ENCODE measurements at places on chromosomes 3 and 15.

- DNase-seq: peak; percentile 47
These were observed 547 bp downstream of the WNT7A start for GRCh38 chr3:13879102-13879945.

DNA sequence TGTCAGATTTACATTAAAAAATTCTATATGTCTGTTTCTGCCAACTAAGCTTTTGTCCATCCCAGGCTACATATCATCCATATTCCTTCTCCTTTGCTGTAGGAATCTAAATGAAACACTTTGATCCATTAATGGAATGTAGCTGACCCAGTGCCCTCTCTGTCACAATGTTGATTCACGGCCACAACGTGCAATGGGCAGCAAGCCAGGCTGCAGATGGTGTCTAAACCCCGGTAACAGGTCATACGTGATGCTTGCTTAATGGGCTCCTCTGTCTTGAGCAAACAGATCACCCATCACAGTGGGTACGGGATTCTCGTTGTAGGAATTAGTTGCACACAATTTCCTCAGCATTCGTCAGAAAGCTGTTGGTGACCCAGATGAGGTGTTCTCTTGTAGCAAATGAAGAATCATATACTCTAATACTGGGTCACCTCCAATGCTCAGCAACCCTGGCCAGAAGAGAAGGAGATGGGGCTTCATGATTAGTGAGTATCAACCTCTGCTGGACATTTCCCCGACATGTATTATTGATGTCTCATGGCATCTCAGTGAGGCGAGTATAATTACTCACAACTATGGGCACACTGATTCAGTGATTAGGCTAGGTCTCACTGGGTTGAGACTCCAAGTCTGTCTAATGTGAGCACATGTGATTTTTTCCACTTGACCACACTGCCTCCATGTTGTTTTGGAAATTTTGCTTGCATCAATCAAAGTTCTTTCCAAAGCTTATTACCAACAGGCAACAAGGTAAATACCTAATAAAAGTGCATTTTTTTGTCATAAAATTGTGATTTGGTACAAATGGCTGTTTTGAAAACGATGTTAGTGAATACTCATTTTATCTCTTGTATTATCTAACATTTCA is 12.9 kb upstream of the DCBLD2 start:
- DNase-seq: no peak

DNA sequence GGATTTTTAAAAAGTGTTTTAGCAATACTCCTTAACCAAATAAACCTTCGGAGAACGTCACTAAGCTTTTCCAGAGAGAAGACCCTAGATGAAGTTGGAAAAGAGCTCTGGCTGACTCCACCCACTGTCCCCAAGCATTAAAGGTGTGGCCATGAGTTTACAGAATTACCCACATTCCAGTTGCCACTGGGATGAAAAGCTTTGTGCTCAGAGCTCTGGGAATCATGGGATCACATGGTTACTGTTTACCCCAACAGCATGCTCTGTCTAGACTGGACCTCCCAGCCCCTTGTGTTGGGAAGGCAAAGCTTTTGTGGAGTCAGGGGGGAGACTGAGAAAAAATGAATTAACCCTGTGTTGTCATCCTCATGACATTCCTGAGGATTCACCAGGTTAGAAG is 55.3 kb downstream of the CCK start:
- no peak for DNase-seq

DNA sequence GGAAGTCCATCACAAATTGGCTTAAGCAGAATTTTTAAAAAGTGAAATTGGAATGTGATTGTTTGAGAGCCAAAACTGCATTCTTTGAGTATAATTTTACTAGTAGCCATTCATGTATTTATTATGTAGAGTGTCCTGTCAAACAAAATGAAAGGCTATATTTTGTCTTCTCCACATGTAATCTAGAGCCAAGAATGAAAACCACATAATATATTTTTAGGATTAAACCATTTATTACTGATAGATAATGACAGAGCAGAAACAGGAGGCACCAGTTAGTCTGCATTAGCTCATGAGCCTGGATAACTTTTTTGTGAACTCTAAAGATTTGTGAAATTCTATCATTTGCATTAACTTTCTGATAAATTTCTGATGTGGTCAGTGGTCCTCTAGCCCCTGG is 130.2 kb downstream of the FILIP1L start:
- DNase-seq: no peak

DNA sequence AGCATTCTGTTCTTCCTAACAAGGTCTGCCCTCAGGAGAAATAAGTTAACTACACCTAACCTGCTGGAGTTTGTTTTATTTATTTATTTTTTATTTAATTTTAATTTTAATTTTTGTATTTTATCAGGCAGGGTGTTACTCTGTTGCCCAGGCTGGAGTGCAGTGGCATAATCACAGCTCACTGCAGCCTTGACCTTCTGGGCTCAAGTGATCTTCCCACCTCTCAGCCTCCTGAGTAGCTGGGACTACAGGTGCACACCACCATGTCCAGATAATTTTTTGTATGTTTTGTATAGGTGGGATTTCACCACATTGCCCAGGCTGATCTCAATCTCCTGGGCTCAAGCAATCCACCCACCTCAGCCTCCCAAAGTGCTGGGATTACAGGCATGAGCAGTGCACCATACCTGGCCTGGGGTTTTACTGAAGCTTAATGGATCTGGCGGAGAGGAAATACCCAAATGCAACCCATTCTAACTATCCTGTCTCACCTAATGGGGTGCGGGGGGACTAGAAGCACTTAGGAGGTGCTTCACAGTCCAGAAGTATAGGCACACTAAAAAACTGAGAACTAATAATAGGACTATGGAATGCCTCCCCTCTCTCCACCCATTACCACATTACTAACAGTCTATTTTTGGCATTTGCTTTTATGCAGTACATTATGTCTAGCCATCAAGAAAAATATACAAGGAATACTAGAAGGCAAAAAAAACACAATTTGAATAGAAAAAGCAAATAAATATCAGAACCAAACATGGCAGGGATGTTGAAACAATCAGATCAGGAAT is 61.4 kb downstream of the TTBK2 start:
- no peak for DNase-seq

DNA sequence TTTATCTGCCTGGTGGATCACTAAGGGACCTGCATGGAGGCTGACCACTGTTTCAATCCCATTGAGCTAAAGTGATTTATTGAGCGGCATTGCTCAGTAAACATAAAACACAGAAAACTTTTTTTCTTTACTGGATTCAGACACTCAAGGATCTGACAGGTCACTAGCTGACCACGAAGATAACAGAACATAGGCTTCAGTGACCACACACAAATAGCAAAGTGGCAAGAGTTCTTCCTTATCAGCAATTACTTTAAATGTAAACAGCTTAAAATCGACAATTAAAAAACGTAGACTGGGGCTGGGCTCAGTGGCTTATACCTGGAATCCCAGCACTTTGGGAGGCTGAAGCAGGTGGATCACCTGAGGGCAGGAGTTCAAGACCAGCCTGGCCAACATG is 48.7 kb downstream of the STAG1 start:
- no peak for DNase-seq

DNA sequence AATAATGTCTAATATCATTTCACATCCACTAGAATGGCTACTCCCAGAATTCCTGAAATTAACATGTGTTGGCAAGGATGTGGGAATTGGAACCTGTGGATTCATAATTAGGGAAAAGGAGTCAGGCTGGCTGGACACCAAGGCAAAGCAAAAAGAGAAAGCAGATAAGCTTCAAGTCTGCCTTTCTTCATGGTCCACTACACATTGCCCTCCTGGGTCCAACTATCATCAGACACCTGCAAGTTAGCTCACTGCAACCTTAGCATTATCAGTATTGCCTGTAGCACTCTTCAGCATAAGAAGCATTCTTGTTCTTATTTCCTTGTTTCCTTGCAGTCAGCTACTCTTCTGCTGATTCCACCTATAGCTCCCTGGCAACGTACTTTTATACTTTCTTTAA is 124.3 kb downstream of the ZNF280D start:
- DNase-seq: peak; percentile 28

GRCh38 chr3:16056217-16056616 is 118.3 kb upstream of the GALNT15 start:
- DNase-seq: no peak

DNA sequence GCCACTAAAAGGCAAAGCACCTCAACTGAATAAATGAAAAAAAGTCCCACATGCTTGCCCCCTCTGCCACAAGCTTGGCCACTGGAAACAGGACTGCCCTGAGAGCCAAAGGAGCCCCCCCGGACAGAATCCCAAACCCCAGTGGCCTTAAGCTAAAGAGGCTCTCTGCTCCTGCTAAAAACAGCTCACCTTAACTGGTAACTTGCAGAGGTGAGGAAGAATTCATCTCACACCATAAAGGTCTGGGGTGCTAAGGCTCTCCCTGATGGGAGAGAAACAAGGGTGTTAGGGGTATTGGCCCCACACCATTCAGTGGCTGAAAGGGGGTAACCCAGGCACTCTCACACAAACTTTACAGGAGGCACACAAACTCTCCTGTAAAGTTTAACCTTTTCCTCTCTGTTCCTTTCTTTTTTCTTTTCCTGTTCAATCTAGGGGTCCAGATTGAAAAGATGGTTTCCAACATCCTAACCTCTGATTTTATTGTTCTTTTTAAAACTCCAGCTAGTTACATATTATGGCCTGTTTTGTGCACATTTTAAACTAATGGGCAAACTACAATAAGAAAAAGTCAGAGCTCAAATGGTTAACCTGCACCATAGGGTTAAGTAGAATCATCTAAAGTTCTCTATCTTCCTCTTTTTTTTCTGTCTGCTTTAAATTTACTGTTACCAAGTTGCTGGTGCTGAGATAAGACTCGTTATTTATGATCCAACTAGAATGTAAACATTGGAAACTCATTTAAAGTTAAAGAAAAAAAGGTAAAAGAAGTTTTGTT is 19.9 kb downstream of the TRANK1 start:
- no peak for DNase-seq

- DNase-seq: no peak
These were observed 28.4 kb upstream of the SMAD3 start for GRCh38 chr15:67036775-67037555.

- DNase-seq: no peak
These were observed 215.2 kb upstream of the PRICKLE2 start for GRCh38 chr3:64440498-64440897.

DNA sequence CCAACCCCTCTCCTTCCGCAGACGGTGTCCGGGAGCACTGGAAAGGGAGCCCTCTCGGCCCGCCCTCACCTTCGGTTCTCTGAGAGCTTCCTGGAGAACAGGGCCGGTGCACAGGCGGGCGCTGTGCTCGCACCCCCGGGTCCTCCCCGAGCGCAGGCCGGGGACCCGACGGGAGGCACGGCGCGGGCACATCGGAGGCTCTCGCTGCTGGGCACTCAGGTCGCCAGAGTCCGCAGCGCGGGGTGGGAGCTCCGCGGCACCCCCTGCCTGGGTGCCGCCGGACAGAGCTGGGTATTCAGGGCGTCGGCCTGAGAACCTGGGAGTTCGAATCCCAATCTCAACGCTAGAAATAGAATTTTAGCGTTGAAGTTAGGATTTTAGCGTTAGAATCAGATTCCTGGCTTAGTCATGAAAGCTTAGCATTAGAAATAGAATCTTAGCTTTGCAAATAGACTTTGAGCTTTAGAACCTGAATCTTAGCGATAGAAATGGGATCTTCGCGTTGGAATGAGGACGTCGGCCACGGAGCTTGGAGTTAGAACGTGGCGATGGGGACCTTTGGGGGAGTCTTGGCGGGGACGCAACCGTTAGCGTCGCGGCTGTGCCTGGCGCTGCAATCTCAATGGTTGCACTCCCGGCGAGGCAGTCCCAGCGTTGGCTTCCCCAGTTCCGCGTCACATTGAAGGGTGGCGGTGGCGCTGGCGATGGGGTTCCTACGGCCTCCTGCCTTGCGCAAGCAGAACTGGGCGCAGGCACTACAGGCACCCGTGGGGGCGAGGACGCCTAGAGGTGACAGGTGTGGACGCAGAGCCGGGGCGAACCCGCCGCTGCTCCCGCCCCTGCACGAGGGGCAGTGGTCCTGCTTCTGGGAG is 549 bp downstream of the TRH start:
- DNase-seq: no peak

GRCh38 chr3:74921676-74922075 is 307.2 kb upstream of the CNTN3 start:
- no peak for DNase-seq

DNA sequence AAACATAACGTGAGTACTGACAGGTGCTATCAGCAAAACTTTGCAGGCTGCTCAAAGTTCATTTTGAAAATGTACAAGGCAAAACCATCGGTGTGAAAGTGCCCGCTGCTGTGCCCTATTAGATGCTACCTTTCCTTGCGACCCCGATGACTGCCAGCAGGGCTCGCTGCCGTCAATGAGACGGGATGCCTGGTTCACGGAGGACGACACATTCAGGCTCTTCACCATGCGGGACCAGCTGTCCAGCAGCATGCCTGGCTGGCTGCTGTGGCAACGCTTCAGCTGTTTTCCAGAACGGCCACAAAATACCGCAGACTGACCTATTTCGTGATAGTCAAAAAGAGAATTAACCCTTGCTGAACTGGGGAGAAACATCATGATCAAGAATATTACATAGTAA is 92.7 kb upstream of the OCA2 start:
- peak; percentile 88 for DNase-seq

DNA sequence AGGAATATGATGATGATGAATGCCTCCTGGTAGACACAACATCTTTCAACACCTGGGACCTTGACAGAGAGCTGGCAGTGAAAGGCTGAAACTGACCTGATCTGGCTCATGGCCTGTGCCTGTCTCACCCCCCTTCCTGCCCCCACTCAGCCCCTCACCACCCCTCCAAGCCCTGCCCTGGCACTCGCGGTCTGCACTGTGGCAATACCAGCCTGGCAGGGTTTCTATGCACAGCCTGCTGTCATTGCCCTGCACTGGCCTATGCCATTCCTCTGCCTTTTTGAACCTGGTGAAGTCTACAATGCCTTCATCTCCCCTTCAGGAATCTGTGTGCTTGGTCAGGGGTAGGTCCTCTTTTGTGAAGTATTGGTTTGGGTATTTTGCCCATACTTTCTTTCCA is 56.5 kb downstream of the ACAD9 start:
- no peak for DNase-seq

DNA sequence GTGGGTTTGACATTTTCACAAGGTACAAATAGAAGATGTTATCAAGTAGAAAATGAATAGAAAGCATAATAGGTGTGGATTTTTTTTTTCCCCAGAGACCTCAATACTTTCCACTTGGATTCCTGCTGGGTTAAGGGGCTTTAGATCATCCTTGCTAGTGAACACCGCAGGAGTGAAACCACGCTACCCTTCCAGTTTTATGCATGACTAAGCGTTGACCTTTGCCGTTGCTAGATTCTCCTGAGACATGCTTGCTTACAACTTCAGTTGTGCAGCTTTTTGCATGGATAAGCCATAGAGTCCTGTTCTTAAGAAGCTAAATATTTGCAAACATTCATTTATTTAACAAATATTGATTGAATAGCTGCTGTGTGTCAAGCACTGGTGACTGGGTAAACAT is 299.7 kb upstream of the LMCD1 start:
- DNase-seq: peak; percentile 40

DNA sequence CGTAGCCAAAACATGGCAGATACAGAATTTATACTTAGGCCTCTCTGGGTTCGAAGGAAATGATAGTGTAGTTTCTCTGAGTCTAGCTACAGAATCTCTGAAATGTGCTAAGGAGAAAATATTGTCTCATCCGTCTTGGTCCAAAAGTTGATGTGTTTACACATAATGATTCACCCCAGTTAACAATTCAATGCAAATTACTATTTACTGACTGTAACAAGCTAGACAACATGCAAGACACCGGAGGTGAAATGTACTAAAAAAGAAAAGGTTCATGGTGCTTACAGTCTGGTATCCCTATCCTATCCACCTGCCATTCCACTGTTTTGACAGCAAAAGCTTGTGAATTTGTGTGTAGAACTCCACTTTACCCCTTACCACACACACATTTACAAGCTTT is 146.8 kb downstream of the SUCLG2 start:
- DNase-seq: no peak

- DNase-seq: no peak
These were observed 119.2 kb upstream of the ZBED2 start for GRCh38 chr3:111714305-111714704.

Measured in NCI-H526 (cell line).